Suprapubic skin (tissue), 4 donors: ENCODE measurements at places on chromosomes 16 and 17.
A peak's percentile ranks its signal among the peaks of the same experiment; 100 is the strongest.

DNA sequence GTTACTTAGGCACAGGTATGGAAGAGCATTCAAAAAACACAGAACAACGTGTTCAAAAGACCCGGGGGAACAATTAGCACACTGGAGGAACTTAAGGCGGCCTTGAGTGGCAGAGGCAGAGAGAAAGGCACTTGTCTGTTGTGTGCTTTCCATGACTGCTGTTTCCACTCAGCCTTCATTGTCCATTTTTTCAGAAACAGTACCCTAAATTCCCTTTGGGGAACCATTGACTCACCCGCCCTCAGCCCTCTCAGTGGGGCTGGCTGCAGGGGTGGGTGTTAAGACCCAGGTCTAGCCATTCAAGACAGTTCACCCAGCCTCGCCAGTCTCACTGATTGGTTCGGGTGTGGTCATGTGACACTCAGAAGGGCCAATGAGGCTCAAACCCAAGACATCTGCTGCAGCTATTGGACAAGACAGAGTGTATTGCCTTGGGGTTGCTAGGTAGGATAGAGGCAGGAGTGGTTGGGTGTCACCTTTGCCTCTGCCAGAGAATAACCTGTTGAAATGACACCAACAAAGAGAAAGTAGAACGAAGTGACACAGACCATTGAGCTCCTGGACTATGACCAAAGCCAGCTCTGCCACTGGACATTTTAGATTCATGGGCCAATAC, 19.6 kb upstream of the CEP20 start:
- DNase-seq = no peak

GRCh38 chr16:29811896-29812665, at the start of gene PRRT2:
TSS of gene PRRT2 (plus strand) at chr16:29812193. CDS start at chr16:29813055, 862 bp downstream.
- peak; percentile 84 for DNase-seq

DNA sequence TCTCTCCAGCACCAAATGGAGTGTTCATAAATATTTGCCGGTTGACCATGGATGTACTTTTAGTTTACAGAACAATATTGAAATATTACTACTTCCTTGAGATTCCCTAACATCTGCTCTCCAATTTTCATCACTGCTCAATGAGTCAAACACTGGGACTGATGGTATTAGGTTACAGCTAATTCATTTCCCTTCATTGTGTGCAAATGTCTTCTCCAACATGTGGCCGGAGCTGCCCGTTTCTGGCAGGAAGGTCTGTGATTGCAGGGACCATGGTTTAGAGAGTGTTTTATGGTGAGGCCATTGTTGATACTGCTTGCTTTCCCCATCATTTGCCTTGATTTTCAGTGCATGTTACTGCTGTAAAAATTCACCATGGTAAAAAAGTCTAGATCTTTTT, 209.3 kb downstream of the HS3ST3B1 start:
- no peak for DNase-seq

GRCh38 chr16:19785512-19786130, 67.5 kb downstream of the IQCK start:
- no peak for DNase-seq

- DNase-seq = no peak
Measured at GRCh38 chr16:88650749-88651275, at the start of gene CYBA. TSS of gene CYBA (minus strand) at chr16:88651053. CDS start at chr16:88651013, 40 bp downstream.

DNA sequence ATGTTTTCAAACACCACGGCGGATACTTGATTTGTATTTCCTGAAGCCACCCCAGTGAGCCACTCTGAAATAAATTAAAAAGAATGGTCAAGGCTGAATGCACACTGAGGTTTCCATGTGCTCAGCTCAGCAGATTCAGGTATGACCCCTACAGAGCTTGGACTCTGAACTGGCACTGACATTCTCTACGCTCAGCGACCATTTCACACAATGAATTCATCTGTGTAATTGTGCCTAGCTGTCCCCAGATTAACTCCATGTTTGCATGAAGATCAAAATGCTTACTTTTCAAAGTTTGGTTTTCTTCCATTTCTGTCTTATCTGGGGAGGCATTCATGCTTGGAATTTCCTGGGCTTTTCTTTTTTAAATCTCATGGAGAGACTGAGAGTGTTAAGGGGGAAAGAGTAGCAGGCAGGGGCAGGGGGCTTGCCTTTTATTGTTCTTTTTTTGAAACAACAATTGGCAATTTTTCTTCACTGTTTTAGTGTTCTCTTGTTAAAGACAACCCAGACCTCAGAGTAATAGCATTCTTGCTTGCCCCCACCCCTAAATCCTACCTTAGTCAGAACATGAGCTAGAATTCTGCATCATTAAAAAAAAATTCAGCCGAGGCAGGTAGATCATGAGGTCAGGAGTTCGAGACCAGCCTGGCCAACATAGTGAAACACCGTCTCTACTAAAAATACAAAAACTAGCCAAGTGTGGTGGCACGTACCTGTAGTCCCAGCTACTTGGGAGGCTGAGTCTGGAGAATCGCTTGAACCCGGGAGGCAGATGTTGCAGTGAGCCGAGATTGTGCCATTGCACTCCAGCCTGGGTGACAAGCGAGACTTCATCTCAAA, 85.5 kb upstream of the HNF1B start:
- DNase-seq = no peak
